ENCODE measurements at places on chromosomes 7 and 10.

DNA sequence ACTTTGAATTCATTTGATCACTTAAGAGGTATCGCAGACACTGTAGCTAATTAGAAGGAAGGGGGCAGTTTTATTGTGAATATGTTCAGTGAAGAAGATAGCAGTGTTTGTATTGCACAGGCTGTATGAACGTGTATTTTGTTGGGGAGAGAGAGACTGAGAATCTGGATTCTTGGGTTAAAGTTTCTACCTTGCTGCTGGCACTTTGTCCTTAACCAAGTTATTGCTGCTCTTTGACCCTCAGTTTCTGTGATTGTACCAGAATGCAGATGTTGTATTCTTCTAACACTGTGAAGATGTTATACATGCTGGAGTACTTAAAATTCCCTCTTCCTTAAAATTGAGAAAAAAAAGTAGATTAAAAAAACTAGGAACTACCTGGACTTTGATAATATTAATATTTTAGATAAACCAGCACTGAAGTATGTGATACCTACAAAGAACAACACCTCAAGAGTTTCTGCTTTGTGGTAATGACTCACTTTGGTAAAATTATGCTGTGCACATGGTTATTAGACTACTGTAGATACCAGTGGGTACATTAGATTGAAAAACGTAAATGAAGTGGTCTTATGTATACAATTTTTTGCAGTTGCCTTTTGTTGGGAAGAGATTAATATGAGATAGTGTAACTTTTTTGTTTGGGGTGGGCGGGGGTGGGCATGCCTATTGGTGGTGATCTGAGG lies 321.3 kb downstream of the AUTS2 start:
- DNase-seq = no peak

DNA sequence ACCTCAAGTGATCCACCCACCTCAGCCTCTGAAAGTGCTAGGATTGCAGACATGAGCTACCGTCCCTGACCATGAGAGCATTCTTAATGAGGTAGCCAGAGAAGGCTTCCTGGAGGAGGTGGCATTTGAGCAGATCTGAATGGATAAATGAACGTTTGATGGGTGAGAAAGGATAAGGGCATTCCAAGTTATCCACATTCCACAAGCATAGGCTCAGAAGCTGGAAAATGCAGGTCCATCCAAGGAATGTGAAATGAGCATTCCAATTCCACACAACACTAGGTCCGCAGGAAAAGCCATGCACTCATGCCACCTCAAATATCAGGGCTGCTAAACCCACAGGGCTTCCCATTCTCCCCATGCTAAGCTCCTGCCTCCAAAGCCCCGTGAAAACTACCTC lies 17.0 kb downstream of the TMEM130 start:
- DNase-seq = no peak

GRCh38 chr7:34074421-34074820 lies 169.1 kb downstream of the BMPER start:
- no peak for DNase-seq

GRCh38 chr10:91088300-91089140 lies 131.9 kb upstream of the PCGF5 start:
- DNase-seq = peak; percentile 55

Data from SK-MEL-5 (cell line).